Breast epithelium (tissue), 4 donors: ENCODE measurements at places on chromosomes 12 and 14. TPM values are rescaled to one million over a fixed set of nuclear protein-coding genes. Genes with fewer than 3 reads are reported as not detected.

- DNase-seq, result no peak
These were observed 113.1 kb upstream of the MYL2 start for GRCh38 chr12:111033281-111034082.

GRCh38 chr12:124664395-124665111 is 97.1 kb upstream of the NCOR2 start:
- no peak for DNase-seq

DNA sequence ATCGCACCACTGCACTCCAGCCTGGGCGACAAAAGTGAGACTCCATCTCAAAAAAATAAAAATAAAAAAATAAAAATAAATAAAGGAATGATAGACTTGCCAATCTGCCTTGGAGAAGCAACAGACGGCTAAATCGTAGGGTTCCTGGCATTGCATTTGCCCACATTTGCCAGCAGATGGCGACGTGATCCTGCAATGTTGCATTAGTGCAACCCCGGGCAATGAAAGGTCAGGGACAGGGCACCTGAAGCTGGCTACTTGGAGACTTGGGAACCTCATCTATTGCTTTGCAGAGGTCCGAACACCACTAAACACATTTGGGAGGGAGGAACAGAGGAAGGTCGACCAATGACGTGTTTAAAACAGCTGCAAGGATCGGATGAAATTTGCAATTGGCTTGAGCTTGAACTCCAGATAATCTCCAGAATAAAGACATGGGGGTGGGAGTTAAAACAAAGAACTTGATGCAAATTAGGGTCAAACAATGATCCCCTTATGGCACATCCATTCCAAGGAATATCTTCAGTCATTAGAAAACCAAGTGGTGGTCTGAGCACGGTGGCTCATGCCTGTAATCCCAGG is 34.6 kb downstream of the SPRING1 start:
- peak; percentile 69 for DNase-seq

IKZF4 gene
- 4.6 TPM for total RNA-seq

IRAK3 gene
- 22.2 TPM for total RNA-seq

- DNase-seq, result no peak
These were observed 24.2 kb downstream of the RPH3A start for GRCh38 chr12:112815589-112816321.

RTN1 gene
- 17.7 TPM for total RNA-seq

DNA sequence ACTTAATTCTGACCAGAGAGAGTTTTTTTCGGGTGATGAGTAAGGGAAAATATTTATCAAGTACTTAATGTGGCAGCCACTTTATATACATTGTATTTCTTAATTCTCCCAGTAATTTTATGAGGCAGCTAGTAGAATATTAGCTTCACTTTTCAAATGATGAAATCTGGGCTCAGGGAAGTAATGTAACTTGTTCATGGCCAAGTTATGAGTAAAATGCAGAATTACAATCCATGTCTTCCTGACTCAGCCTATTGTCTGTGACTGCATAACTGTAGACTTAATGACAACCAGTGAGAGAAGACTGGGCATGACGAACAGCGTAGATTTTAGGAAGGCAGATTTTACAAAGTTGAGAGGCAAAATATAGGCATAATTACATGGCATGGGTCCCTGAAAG is 106.7 kb upstream of the MIS18BP1 start:
- no peak for DNase-seq

DNA sequence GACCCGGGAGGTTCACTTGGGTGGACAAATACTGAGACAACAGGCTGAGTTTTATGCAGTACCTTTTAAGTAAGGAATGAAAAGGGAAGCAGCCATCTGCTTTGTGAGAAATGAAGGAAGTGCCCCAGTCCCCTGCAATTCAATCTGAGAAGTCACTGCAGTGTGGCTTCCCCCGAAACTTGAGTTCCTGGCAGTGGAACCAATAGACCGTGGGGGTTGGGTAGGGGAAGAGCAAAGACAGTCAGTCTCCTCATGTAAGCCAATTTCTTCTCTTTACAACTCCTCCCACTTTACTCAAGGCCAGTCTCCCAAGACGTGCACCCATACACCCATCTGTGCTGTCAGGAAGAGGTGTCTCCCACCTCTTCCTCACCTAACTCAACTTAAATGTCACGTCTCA is 206.5 kb downstream of the BCAT1 start:
- no peak for DNase-seq

SLC17A8 gene
- total RNA-seq, result not detected

SIX4 gene
- 16.7 TPM for total RNA-seq

GRCh38 chr14:99143793-99144192 is 128.2 kb downstream of the BCL11B start:
- DNase-seq, result no peak

- DNase-seq, result no peak
These were observed 1.4 kb downstream of the PLXNC1 start for GRCh38 chr12:94149781-94150239.

DNA sequence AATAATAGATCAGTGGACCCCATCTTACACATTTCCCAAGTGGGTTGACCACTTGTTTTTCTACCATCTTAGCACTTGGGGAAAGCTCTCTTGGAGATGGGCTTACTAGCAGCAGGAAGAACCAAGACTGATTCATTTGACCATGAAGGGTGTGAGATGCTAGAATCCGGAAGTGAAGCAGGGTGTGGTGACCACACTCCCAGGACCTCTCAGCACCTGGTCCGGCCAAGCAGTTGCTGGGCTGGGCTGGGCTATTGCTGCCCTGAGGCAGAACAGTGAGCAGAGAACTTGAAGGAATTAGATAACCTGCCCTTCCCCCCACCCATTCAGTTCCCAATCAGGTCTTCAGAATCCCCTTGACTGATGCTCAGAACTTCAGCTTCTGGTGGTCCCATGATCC is 24.4 kb downstream of the ADCY6 start:
- no peak for DNase-seq

PTPN6 gene
- total RNA-seq, result 14.7 TPM

GRCh38 chr14:63752449-63753169 is 24.7 kb upstream of the SGPP1 start:
- DNase-seq, result no peak

E2F7 gene
- total RNA-seq, result not detected

TESPA1 gene
- total RNA-seq, result 6.2 TPM

- DNase-seq, result no peak
These were observed 693.4 kb downstream of the VRK1 start for GRCh38 chr14:97490521-97491070.

GPD1 gene
- total RNA-seq, result 4,731 TPM

PTCSC3 gene
- total RNA-seq, result not detected

GRCh38 chr14:34147461-34147860 is 196.6 kb upstream of the EGLN3 start:
- no peak for DNase-seq

- peak; percentile 71 for DNase-seq
These were observed 124.7 kb upstream of the PWP1 start for GRCh38 chr12:107560899-107561285.

- DNase-seq, result no peak
These were observed 134.1 kb downstream of the FSCB start for GRCh38 chr14:44372807-44373489.

DNA sequence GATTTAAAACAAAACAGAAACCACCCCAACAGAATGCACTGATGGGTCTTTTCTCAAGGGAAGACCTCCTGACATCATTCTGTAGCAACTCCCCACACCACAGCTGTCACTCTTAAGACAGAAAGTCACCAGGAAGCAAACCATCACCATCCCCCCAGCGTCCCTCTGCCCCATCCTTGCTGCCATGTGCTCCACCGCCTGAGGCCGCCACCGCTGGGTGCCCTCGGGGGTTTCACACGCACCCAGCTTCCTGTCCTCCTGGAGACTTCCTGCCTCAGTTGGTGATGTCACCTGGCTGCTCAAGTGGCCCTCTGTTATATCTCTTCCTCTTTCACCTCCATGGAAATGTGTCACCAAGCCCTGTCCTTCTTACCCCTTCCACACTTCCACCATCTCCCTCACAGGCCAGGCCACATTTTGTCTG is 71.4 kb upstream of the GPR68 start:
- DNase-seq, result no peak

- DNase-seq, result no peak
These were observed 12.5 kb downstream of the PLEKHG6 start for GRCh38 chr12:6322969-6323339.

- no peak for DNase-seq
These were observed 85.5 kb upstream of the EGLN3 start for GRCh38 chr14:34036319-34036766.

DNA sequence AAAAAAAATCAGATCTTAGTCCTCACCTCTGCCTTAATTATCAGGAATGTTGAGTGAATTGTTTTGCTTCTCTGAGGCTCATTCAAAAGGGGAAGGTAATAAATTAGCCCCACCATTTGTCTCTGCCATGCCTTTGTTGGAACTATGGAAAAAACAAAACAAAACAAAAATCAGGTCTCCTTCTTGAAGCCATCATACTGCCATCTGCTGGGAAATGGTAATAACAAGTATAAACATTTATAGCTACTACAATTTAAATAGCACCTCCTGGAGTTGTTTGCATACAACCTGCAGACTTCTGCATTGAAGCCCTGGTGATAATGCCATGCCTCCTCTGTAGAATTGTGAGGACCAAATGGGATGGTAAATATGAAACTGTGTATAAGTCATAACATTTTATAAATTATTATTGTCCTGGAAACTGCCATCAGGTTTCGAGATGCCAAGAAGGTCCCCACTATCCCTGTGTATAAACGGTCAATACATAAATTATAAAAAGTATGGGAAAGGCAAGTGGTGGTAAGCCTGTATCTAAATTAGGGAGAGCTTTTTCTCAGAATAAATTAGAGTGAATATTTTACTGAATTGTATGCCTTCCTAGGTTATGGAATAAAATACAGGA is 87.2 kb upstream of the FGD4 start:
- DNase-seq, result no peak

KLHDC1 gene
- total RNA-seq, result 13.5 TPM

GRCh38 chr12:130463275-130463658 is 125.6 kb downstream of the PIWIL1 start:
- DNase-seq, result no peak

GRCh38 chr14:20794644-20795369 is 7.8 kb downstream of the RNASE1 start:
- no peak for DNase-seq

NRIP2 gene
- 0.16 TPM for total RNA-seq

GRCh38 chr12:115680967-115681366 is 596.5 kb downstream of the MED13L start:
- DNase-seq, result no peak

- no peak for DNase-seq
These were observed 160.4 kb downstream of the TBX5 start for GRCh38 chr12:114245555-114245954.

GRCh38 chr14:20755037-20755436 is 9.3 kb downstream of the EDDM3A start:
- peak; percentile 52 for DNase-seq

DTX1 gene
- total RNA-seq, result 20.0 TPM
